AG08396 (cell line): ENCODE measurements at places on chromosomes 2 and 18.

DNA sequence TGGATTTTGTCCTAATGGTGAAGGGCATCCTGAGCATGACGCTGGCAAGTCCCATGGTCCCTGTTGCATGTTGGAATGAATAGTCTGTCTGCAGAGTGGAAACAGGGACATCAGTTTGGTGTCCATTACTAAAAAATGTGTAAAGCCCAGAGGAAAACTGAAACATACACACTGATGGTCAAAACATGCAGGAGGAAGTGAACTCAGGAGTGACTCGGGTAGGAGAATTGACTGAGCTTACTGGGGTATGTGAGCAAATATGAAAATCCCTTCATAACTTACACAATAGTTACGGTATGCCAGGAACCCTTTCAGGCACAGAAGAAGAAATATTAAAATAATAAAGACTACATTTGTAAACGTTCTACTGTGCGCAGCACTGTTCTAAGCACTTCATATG is 5.6 kb upstream of the SOX11 start:
- DNase-seq = no peak

- DNase-seq = no peak
Observed at GRCh38 chr2:118942031-118942430, at the start of gene MARCO. TSS of gene MARCO (plus strand) at chr2:118942194. CDS start at chr2:118942301, 107 bp downstream.

GRCh38 chr18:44941516-44941915 is 260.8 kb downstream of the SETBP1 start:
- DNase-seq = no peak

DNA sequence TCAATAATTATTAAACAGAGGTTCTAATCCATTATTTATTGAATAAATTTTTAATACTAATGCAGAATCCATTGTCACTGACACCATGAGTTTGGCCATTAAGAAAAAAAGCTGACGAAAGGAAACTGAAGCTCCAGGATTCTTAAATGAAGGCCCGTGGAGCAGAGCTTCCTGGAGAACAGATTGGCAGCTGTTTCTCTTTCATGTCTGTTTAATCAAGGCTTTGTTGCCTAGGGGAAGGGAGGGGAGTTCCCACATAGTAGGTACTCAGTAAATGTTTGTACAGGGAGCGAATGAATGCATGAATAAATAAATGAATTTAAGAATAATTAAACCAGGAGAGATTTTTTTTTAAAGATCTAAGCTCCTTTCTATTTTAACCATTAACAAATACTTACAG is 315.1 kb upstream of the KLHL29 start:
- DNase-seq = no peak

- DNase-seq = no peak
Observed at GRCh38 chr2:62287282-62287681, 91.4 kb downstream of the B3GNT2 start.

GRCh38 chr2:156511803-156512202 is 75.6 kb downstream of the GPD2 start:
- no peak for DNase-seq

GRCh38 chr2:10471955-10472354 is 23.8 kb upstream of the ODC1 start:
- DNase-seq = no peak

GRCh38 chr2:176418768-176419167 is 149.5 kb downstream of the MTX2 start:
- no peak for DNase-seq

- no peak for DNase-seq
Observed at GRCh38 chr18:5512176-5512575, 31.6 kb downstream of the EPB41L3 start.

DNA sequence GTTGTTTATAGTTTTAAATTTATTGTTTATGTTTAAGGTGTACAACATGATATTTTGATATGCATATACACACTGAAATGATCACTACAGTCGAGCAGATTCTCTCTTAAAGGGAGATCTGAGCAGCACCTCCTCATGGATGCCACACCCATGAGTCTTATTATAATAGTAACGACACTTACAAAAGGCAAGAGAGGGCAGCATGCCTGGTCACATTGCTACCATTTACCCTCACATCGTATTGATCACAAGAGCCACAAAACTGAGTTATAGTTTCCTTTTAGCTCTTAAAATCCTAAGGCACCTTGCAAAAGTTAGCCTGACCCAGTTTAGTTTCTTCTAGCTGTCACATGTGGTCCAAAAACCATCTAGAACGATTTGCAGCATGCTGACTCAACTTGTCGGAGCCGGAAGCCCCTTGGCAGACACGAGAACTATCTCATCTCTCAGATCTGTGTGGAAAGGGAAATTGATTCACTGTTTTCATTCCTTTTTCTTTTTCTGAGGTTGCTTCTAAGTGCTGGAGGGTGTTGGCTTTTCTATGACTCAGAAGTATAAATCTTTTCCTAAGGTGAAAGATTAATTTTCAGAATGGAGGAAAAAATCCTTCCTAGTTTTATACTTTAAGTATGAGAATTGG is 85.3 kb downstream of the CDC42EP3 start:
- peak; percentile 35 for DNase-seq

- peak; percentile 25 for DNase-seq
Observed at GRCh38 chr2:161165266-161165665, 5.0 kb downstream of the TANK start.

- DNase-seq = peak; percentile 13
Observed at GRCh38 chr2:218897394-218898108, 16.9 kb downstream of the WNT10A start.

DNA sequence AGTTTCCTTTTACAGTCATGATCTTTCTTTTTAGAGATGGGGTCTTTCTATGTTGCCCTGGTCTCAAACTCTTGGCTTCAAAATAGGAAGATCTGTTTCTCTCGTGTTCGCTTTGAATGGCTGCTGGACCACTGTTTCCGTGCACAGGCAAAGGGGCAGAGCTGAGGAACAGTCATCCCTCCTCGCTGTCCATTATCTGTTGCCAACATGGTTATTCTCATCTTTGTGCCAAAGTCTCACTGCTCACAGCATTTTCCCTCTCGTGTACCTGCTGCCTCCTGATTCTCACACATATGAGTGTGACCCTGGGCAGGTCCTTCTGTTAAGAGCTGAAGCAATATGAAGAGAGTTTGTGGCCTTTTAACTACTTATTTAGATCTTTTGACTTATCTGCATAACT is 28.0 kb upstream of the CCNYL1 start:
- no peak for DNase-seq

- no peak for DNase-seq
Observed at GRCh38 chr2:104847586-104848160, 6.2 kb upstream of the POU3F3 start.

- peak; percentile 78 for DNase-seq
Observed at GRCh38 chr18:80109676-80110078, 615 bp downstream of the ADNP2 start.

GRCh38 chr2:121246704-121247255 is 38.2 kb downstream of the TFCP2L1 start:
- DNase-seq = no peak

GRCh38 chr18:2508678-2509077 is 62.6 kb downstream of the METTL4 start:
- no peak for DNase-seq

DNA sequence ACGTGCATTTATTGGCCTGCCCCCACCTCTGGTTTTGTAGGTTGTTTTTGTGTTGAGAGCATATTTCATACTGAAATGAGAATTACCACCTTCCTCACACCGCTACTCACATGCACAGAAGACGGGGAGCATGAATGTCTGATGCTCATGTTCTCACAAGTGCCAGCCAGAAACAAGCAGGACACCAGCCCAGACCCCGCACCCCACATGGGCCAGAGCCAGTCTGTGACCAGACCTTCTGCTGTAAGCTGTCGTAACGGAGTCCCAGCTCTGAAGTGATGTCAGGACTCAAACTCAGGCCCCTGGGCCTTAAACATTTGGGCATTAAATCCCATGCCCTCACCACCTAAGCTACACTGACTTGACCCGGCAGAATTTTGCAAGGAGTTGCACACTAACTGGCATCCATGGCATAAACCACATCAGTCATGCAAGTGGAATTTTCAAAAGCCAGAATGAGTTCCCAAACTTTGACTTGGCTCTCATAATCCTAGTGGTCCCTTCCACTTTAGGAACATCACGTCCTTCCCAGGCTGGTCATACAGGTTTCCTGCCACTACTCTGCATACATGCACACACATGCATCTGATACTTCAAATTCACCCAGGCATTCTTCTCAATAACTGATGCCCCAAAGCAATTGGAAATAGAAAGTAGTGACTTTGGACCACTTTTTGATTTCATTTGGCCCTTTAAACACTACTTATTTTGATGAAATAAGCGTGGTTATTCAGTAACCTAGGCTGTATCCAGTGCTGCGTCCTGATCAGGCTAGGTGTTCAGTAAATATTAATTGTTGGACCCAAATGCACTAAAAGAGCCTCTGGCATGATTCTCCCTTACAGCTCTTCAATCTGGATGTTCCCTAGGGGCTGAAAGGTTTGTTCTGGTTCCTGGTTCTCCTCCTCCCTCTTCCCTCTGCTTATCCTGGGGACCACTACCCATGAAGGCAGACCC is 223.1 kb upstream of the ID2 start:
- DNase-seq = no peak

- no peak for DNase-seq
Observed at GRCh38 chr18:77110936-77111335, 21.6 kb downstream of the MBP start.

- DNase-seq = no peak
Observed at GRCh38 chr2:55225481-55226020, 6.5 kb downstream of the CLHC1 start.

- no peak for DNase-seq
Observed at GRCh38 chr2:238123991-238124470, 14.4 kb upstream of the KLHL30 start.

- no peak for DNase-seq
Observed at GRCh38 chr18:13572721-13573120, 153.6 kb downstream of the FAM210A start.

GRCh38 chr2:214504599-214505376 is 93.9 kb downstream of the VWC2L start:
- DNase-seq = no peak

- DNase-seq = no peak
Observed at GRCh38 chr2:127138281-127138680, 31.3 kb upstream of the BIN1 start.

DNA sequence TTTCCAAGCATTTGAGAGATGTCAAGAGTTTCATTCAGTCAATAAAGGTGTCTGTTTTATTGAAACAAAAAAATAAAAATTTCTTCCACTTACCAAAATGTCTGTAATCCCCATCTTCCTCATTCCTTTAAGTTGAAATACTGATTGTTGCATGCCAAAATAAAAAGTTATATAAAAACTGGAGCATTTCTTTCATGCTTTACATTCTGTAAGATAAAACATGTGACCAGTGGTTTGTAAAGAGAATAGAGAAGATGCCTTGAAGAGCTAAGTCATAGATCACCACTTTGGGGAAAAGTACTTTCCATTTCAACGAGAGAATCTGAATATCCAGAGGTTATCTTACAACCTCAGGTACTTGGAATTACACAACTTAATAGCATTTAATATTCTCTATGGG is 35.9 kb upstream of the MYO1B start:
- no peak for DNase-seq

DNA sequence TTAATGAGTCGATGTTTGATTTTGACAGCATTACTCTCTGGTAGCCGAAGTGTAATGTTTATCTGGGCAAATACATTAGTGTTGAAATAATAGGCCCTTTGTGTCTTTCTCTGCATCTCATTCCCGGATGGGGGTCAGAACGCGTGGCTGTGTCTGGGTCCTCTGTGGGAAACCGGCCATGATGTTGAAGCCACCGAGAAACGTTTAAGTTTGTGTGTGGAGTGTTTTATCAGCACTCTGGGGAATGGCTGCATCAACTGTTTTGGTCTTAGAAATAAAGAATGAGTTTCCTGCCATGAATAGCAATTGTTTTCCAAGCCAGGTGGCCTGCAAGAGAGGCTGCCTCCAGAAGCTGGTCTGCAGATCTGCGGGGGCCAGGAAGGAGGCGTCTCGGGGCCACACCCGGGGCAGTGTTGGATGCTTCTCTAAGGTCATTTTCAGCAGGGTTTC is 69.7 kb downstream of the RNF144A start:
- DNase-seq = no peak

- DNase-seq = no peak
Observed at GRCh38 chr18:58313491-58314032, 269.5 kb downstream of the NEDD4L start.

DNA sequence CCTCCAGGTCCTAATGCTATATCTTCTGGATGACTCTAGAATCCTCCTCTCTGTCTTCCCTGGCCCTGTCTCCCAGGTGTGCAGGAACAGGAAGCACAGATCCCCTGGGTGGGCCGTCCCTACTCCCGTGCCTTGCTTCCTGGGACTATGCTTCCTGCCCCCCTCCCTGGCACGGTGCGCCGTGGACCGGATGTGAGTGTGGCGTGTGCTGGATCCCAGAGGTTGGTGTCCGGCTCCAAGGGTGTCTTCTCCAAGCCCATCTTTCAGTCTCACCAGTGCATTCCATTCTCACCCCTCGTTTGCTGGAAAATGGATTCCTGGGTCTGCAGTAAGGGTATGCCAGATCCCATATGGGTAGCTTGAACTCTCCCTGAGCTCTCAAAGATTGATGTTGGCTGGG is 144.4 kb upstream of the TWIST2 start:
- DNase-seq = no peak

- DNase-seq = no peak
Observed at GRCh38 chr2:9100080-9100876, 96.8 kb upstream of the MBOAT2 start.

DNA sequence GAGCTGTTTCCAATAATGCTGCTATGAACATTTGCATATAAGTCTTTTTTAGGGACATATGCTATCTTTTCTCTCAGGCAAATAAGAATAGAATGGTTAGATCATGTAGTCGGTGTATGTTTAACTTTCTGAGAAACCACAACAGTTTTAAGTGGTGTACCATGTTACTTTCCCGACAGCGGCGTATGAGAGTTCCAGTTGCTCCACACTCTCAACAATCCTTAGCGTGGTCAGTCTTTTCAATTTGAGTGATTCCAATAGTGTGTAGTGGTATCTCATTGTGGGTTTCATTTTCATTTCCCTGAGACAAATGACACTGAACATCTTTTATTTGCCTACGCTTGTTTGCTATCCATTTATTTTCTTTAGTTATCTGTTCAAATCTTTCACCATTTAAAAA is 149.5 kb downstream of the ACOXL start:
- no peak for DNase-seq

- DNase-seq = peak; percentile 94
Observed at GRCh38 chr2:74391580-74392448, 11.7 kb upstream of the DCTN1 start.

- no peak for DNase-seq
Observed at GRCh38 chr2:147049957-147050356, 794.9 kb upstream of the ACVR2A start.

- no peak for DNase-seq
Observed at GRCh38 chr2:190809876-190810525, 70.6 kb upstream of the GLS start.

GRCh38 chr2:175792199-175792598 is 209.9 kb downstream of the LNPK start:
- DNase-seq = no peak

GRCh38 chr2:61712060-61712459 is 141.8 kb downstream of the FAM161A start:
- DNase-seq = no peak

GRCh38 chr18:39485696-39486095 is 1920.1 kb upstream of the CELF4 start:
- DNase-seq = no peak

GRCh38 chr2:9326975-9327374 is 96.4 kb downstream of the ITGB1BP1 start:
- peak; percentile 28 for DNase-seq
